NCI-H187 treated with DMSO at 0.1 percent for 48 hours (cell line): ENCODE measurements at places on chromosomes 11 and 22.

DNA sequence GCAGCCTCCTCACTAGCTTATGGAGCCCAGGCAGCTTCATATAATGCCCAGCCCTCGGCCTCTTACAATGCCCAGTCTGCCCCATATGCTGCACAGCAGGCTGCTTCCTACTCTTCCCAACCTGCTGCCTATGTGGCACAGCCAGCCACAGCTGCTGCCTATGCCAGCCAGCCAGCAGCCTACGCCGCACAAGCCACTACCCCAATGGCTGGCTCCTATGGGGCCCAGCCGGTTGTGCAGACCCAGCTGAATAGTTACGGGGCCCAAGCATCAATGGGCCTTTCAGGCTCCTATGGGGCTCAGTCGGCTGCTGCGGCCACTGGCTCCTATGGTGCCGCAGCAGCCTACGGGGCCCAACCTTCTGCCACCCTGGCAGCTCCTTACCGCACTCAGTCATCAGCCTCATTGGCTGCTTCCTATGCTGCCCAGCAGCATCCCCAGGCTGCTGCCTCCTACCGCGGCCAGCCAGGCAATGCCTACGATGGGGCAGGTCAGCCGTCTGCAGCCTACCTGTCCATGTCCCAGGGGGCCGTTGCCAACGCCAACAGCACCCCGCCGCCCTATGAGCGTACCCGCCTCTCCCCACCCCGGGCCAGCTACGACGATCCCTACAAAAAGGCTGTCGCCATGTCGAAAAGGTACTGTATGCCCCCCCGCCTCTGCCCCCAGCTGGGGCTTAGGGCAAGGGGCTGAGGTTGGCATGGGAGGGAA lies 8.8 kb downstream of the RBM14 start:
- DNase-seq, result no peak

GRCh38 chr11:87473174-87473573 lies 435.4 kb downstream of the TMEM135 start:
- no peak for DNase-seq

DNA sequence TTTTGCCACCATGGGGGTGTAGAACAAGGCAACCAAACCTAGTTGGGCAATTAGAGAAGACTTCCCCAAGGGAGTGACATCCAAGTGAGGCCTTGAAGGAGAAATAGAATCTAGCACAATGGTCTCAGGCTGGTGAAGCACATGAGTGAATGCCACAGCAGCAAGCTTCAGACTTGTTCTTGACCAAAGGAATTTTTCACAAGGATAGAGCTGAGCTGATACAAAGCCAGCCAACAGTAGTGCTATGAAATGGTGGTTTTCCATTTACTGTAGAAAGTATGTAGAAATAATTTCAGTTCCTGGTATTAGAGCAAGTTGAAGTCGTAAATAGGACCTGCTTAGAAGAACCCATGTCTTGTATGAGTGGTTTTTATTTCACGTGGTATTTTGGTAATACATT lies 148.3 kb upstream of the RASSF10 start:
- no peak for DNase-seq

- peak; percentile 66 for DNase-seq
These were observed 113.8 kb downstream of the RBFOX2 start for GRCh38 chr22:35914665-35915476.

DNA sequence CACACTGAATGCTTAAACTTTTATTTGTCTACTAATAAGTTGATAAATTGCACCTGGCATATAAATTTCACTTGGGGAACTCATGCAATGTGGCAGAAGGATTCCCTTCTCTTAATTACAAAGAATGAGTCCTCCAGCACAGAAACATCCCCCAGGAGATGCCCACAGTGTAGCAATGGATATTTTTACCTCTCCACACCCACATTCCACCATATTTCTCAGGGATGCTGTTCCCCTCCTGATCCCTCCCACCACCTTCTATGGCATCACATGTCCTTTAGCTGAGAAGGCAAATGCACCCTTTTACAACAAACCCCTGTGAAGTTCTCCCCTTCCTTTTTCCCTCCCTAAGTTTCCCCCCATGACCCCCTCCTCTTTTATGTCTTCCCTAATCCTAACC lies 56.1 kb upstream of the UBASH3B start:
- DNase-seq, result no peak

DNA sequence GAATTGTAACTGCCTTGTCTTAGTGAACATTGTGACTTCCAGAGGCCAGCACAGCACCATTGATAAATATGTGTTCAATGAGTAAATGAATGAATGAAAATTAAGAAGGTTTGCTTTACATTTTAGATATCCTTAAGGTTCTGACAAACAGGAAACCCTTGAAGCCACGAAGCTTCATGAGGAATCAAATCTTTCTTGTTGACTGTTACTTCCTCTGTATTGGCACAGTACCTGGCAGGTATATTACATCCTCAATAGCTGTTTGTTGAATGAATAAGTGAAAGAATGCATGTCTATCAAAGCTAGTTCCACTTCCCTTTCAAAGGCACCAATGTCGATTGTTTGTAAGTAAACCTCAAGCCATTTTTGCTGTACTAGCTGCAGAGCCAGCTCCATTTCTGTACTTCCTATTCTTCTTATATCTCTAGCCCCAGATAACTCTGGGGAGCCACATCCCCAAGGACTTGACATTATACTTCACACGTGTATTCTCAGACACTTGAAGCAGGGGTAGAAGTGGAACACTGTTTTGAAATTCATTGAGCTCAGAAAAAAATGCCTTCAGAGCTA lies 140.3 kb upstream of the RAG2 start:
- DNase-seq, result no peak

DNA sequence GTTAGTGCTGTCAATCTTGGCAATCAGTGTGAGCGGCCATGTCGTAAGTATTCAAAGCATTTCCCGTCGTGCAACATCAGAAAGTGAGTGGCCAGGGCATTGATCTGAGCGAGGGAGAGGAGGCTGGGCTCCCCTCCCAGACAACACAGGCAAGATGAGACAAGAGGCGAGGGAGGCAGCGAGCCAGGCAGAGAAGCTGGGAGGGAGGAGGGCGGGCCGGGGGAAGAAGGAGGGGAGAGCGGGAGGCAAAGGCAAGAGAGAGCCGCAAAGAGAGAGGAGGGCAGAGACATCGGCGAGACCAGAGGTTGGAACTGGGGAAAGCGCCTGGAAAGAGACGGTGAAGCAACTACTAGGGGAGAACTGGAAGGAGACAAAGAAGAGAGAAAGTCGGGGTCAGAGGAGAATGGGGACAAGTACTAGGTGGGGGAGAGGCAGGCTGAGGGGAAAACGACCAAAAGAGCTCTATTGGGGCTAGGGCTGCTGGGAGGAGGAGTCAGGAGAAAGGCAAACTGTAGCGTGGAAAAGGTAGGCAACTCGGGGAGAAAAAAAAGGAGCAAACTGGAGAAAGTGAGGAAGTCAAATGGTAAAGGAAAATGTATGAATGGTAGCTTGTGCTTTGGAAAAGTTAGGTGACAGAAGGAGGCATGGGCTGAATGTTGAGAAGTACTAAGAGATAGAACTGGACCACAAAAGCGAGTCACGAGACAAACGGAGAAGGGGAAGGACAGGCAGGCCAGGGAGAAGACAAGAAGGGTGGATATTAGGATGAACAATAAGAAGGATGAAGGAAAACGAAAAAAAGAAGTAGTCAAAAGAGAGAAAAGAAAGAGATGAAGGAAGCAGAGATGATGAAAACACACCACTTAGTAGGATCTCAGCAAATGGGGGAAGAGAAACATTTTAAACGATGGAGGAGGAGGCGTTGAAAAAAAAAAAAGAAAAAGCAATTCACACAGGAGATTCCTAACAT lies 130.5 kb upstream of the C11orf58 start:
- no peak for DNase-seq

GRCh38 chr11:114058871-114059277 lies 637 bp upstream of the ZBTB16 start:
- no peak for DNase-seq

DNA sequence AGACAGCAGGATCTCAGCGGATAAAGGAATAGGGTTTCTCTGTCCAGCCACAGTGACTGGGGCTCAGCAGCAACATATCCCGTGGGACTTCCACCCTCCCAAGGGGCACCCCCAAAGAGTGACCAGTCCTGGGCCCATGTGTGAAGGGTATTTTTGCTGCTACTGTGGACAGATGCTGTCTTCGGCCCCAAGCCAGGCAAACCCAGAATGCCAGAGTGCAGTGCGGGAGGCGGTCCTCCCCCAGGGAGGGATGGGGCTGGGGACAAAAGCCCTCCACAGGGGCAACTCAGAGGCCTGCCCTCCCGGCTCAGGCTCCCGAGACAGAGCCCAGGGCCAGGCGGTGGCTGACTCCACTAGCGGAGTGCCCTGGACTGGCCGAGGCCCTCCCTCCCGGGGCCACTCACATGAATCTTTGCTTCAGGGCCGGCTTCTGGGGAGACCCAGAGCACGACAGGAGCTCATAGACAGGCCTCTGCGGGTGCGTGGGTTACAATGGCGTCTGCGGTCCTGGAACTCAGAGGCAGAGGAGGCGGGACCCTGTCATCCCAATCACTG lies 34.7 kb upstream of the WNT7B start:
- no peak for DNase-seq

- DNase-seq, result no peak
These were observed 1.1 kb upstream of the CHRM4 start for GRCh38 chr11:46392421-46393230.

- DNase-seq, result no peak
These were observed 79.8 kb upstream of the GRK3 start for GRCh38 chr22:25484521-25485315.

DNA sequence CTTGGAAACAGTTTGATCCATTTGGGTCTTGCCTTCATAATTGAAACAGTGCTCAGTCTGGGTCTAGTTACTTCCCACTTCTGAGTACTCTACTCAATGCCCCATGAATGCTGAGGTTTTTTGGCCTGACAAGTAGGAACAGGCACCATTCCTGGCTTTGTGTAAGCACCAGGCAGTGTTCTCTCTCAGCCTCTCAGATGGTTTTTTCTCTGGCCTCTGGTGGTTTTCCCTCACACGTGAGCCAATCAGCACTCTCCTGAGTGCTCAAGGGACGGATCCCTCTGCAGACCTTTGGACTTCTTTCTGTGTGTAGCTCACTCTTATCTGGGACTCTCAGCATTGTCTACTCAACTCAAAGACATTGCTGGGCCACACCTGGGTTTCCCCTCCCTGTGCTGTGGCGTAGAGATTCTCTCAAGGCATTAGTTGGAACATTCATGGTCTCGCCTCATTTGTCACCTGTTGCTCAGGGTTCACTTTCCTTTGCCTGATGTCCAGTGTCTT lies 21.3 kb downstream of the SIK2 start:
- no peak for DNase-seq

- no peak for DNase-seq
These were observed 7.6 kb downstream of the NECTIN1 start for GRCh38 chr11:119721129-119722120.

- no peak for DNase-seq
These were observed 49.3 kb downstream of the SCUBE1 start for GRCh38 chr22:43293655-43294392.

DNA sequence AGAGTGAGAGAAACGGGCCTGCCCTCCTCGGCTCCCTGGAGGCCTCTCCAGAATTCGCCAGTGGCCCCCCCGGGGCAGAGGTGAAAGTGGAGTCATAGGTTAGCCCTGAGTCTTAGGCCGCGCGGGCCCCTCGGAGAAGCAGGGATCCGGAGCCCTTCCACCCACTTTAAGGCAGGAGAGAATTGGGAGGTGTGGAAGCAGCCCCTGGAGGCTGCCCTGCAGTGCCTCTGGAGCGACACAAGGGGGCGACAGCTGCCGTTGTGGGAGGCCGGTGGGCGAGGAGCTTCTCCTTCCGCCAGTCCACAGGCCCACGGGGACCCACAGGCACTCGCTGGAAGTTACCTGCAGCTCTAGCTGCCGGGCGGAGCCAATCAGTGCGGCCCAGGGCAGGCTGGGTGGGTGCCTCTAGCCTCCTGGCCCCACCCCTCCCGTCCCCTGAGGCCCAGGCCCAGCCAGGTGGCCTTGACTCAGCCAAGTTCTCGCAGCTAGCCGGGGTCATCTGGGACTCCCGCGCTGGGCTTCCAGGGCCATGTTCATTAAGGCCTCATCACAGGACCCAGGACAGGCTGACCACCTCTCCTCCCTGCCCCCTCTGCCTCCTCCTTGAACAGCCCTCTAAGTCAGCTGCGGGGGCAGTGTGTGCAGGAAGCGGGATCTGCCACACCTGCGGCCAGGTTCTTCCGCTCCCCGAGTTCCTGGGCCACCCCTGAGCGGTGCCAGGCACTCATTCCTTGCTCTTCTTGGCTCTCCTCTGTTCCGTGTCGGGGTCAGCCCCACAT lies 5.0 kb downstream of the DGKZ start:
- no peak for DNase-seq

- DNase-seq, result no peak
These were observed 25.5 kb downstream of the TNKS1BP1 start for GRCh38 chr11:57299150-57299737.

GRCh38 chr22:42064629-42065028 lies 6.0 kb downstream of the NAGA start:
- DNase-seq, result no peak

- DNase-seq, result no peak
These were observed 144.6 kb downstream of the WT1 start for GRCh38 chr11:32290783-32291182.

DNA sequence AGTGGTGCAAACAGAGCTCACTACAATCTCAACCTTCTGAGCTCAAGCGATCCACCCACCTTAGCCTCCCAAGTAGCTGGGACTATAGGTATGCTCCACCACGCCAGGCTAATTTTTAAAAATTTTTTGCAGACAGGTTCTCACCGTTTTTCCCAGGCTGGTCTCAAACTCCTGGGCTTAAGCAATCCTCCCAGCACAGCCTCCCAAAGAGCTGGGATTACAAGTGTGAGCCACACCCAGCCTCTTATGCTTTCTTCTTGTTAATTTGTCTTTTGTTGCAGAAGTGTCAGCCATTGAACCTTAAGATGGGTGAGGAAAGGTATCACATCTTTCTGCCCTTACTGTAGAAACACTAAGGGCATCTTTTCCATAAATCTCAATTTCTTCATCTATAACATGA lies 34.9 kb downstream of the DENND5A start:
- no peak for DNase-seq

DNA sequence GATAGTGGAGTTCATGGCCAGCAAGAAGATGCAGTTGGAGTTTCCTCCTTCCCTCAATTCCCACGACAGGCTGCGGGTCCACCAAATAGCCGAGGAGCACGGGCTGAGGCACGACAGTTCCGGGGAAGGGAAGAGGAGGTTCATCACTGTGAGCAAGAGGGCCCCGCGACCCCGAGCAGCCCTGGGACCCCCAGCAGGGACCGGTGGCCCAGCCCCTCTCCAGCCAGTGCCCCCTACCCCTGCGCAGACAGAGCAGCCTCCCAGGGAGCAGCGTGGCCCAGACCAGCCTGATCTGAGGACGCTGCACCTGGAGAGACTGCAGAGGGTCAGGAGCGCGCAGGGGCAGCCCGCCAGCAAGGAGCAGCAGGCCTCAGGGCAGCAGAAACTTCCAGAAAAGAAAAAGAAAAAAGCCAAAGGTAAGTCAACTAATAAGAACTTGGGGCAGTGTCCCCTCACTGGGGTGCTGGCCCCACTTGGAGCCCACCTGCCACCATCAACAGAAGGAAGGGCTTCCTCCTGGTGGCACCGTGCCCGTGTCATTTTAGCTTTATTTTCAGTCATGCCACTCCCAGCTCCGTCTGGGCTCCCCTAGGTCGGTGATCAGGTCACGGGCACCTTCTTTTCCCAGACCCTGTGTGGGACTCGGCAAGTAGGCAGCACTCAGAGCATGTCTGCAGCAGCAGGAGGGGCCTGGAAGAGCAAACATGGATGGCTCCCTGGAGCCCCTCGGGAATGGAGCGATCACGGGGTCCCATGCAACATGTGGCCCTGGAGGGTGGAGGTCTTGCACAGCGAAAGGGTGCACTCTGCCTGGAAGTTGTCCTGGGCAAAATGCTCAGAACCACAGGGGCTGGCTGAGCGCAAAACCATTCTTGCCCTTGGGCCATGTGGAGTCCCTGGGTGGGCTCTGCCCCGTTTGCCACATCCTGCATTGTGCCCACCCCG lies 33.3 kb downstream of the IGHMBP2 start:
- DNase-seq, result no peak
